ENCODE measurements at places on chromosomes 1 and 21.

DNA sequence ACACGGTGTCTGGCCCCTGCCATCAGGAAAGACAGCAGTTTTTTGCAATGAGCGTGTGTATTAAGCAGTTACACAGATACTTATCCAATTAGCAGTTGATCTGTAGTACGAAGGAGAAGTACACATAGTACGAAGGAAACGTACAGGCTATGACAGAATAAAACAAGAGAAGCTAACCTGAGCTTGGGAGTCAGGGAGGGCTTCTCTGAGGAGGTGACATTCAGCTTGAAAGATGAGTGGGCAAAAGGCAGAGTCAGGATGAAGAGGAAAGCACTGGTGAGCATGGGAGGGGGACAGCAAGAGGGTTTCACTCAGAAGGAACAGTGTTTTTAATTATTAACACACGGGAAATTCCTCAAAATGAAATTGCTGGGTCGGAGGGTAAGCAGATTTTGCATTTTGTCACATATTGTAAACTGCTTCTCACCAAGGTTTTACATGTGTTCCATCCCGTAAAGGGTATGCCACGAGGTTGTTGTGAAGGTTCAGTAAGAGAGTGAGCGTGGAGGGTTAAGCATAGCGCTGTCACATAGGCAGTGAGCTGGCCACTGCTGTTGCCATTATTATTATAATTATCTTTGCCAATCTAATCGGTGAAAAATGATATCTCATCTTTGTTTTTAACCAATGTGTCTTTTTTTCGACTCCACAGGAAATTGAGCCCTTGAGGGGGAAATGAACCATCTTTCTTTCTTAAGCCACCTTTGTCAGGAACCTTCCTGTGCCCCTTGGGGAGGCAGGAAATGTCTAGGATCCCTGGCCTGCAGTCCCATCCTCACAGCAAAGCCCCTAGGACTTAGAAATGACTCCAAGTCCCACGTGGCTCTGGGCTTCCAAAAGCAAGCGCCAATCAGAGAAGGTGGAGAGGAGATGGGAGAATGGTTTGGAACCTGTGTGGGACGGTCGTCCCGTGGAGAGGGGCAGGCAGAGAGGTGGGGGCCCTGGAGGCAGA lies 47.3 kb upstream of the POU3F1 start:
- no peak for DNase-seq

DNA sequence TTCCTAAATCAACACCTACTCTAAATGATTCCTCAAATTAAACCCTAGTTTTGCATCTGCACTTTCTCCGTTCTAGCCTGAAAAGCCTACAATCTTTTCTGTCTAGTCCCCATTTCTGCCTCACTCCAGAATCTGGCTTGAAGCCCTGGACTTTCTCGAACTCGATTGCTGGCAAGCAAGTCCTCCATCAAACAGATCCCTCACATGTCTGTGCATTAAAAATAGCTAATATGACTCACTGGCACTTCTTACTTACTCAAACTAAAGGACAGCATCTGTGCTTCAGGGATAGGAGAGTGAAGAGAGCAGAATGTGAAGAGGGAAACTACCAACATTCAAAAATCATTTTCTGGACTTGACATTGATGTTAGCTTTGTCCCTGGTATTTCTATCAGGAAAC lies 51.8 kb upstream of the CXADR start:
- DNase-seq: no peak

DNA sequence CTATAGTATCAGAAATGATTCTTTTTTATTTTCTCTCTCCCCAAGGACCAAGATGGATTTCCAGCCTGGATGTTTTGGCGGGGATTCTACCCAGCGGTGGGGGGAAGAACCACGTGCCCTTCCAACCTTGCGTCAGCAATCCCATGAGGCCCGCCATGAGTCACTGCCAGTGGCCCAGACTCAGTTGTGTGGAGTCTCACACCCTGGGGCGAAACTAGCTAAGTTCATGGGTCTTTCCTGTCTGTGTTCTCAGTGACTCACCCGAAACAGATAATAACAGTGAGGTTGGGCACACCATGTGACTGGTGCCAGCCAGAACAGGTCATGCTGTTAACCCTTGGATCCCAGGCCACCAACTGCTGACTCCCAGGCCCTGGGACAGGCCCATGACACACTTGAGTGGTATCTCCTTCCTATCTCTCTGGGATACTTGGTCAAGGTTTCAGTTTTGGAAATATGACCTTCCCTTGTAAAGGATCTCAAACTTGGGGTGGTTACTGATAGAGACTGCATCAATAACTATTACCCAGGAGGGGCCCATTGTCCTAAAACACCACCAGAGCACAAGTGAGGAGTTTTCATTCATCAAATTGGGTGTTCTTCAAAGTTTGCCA lies 98.0 kb upstream of the DUSP10 start:
- no peak for DNase-seq

GRCh38 chr1:115428256-115428655 lies 90.2 kb upstream of the NGF start:
- no peak for DNase-seq

- no peak for DNase-seq
Observed at GRCh38 chr1:37666241-37666867, 26.0 kb upstream of the CDCA8 start.

DNA sequence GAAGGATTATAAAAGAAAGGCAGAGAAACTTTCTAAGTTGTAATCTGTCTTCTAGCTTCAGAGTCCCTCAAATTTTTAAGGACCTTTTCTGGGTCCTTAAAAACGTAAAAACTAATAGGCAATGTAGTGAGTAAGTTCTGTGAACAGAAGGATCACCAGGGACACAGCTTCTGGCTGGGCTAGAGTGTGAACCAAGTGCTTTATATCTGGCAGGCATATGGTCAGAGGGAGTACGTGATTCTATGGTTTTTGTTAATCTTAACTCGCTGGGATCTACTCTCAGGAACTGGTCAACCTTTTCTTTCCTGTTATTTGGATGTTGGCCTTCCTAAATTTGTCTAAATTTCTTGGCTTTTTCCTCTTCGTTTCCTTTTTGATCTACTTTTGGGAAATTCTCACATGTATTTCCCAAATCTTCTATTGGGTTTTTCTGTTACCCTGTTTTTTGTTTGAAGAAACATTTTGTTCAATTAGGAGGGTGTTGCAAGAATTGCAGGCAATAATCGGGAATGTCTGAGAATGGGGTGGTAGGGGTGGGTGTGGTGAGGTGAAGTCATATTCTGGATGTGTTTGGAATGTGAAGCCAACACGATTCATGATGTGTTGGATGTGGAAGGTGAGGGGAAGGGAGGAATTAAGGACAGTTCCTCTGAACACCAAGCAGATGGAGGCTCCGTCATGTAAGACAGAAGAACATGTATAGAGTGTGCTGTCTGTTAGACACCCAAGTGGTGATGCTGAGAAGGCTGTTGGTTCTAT lies 193.2 kb downstream of the FMN2 start:
- no peak for DNase-seq

GRCh38 chr1:180609643-180610555 lies 21.9 kb upstream of the XPR1 start:
- no peak for DNase-seq

DNA sequence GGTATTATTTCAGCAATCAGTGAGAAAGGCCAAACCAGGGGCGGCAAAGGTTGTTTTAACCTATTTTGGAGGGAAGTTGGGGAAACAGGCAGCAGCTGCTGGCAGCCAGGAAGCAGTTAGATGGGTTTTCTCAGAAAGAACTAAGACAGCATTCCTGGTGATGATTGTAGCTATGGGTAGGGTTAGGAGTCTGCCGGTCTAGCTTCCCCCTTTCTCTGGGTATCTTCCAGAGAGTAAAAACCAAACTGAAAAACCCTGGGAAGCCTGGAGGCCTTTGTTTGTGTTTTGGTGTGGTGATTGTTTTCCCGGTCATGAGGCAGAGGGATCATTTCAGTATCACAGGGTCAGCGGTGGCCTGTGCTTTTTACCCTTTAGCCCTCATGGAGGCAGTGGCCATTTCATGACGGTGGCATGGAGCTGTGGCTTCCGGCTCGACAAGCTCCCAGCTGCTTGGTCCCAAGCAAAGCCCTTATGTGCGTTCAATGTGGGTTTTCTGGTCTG lies 19.5 kb upstream of the TNFRSF1B start:
- DNase-seq: no peak

DNA sequence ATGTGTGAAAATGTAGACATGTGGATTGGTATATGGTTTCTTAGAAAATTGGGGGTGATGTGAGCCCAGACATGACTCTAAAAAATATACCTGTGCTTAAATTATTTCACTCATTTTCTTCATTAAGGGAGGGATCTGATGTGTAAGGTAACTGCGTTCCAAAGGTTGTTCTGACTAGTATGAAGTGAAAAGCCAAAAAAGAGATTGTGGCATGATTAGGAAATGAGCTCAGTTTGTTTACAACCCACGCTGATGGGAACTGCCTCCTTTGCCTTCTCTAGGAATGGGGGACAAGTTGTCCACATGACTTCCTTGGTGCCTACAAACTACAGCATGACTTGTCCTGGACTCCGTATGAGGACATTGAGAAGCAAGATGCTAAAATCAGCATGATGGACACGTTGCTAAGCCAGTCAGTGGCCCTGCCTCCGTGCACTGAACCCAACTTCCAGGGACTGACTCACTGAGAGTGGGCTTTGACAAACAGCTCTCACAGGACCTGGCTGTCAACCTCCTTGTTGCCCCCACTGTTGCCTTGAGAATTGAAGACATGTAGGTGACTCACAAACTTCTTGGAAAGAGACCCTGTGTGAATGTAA lies 8.0 kb downstream of the C1orf50 start:
- no peak for DNase-seq

GRCh38 chr1:89757532-89757931 lies 63.3 kb upstream of the LRRC8D start:
- DNase-seq: no peak

- no peak for DNase-seq
Observed at GRCh38 chr1:70361727-70362398, 7.3 kb upstream of the ANKRD13C start.

DNA sequence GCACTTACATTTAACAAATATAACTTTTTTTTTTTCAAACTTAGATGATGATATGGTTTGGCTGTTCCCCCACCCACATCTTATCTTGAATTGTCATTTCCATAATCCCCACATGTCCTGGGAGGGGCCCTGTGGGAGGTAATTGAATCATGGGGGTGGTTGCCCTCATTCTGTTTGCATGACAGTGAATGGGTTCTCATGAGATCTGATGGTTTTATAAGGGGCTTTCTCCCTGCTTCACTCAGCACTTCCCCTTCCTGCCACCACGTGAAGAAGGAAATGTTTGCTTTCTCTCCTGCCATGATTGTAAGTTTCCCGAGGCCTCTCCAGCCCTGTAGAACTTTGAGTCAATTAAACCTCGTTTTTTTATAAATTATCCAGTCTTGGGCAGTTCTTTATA lies 432.6 kb downstream of the AMY1C start:
- DNase-seq: no peak

Data from neuronal stem cell (in vitro differentiated cells).